Right kidney (tissue), 9 donors: ENCODE measurements at places on chromosomes 1 and 21.

DNA sequence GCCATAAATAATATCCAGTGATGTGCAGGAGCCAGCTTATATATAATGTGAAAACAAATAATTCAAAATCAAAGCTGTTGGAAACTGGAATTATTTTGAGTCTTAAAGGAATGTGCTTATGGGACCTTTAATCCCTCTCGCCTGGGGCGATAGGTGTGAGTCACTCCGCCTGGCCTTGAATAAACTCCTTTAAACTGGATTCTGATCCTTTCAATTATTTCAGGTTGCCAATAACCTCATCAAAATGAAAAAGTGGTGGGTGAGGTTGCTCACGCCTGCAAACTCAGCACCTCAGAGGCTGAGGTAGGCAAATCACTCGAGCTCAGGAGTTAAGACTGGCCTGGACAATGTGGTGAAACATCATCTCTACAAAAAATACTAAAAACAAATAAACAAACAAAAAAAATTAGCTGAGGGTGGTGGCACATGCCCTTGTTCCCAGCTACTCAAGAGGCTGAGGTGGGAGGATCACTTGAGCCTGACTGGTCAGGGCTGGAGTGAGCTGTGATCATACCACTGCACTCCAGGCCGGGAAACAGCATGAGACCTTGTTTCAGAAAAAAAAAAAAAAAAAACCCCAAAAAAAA, 11.4 kb upstream of the SLC2A5 start:
- no peak for DNase-seq

DNA sequence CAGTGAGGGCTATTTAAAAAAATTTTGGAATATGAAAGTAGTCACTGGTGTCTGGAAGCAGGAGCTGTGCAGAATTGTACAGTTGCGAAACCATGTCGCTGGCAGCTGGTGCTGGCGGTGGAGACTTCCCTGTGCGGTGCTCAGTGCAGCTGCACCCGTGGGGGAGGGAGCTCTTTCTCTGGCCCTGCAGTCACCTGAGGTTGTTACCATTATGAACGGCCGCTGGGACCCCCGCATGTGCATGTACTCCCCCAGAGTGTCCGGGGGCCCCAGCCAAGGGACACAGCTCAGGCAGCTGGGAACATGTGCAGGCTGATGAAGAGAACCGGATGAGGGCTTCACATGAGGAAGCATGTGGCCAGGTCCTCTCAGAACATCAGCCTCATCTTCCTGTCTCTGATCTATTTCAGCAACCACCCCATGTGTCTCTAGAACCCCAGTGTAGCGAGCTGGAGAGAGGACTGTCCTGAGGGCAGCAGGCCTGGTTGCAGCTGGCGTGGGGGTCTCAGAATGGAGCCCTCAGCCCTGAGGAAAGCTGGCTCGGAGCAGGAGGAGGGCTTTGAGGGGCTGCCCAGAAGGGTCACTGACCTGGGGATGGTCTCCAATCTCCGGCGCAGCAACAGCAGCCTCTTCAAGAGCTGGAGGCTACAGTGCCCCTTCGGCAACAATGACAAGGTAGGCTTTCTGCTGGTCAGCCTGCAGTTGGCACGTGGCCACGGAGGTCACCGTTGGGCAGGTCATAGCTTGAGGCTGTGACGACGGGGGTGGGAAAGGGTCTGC, at the start of gene TRPM2:
Gene TRPM2, plus strand, starts transcription at position 431 of the 780 bp plus-strand sequence. Its CDS starts 80 bp downstream, at position 511.
- DNase-seq: no peak

GRCh38 chr1:10641976-10642375, 154.5 kb downstream of the CASZ1 start:
- no peak for DNase-seq

DNA sequence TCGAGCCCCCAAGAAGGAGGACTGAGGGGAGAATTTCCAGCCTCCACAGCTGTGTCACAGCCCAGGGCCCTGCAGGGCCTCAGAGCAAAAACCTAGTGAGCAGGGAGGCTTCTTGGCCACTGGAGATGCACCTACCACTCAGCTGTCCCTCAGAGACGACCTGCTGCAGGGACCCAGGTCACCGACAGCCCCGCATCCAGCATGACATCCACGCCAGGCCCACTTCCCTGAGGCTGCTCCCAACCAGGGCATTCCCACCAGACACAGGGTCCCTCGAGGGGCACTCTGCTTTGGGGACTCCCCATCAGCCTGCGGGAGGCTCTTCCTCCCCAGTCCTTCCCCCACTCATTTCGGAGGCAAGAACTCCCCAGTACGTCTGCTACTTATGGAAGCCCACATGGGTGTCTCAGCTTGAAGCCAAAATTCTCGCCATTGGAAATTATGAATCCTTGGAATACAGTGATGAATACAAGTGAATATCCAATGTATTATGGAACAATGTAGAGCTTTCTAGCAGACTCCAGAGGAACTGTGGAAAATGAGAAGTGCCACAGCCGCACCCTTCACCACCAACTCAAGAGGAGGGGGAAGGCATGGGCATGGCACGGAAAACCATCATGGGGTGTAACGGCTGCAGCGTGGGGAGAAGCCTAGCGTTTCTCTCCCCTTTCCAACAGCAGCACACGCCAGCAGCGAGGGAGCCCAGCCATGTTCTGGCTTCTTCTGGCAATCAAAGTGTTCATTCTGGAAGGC, 6.9 kb downstream of the TFF3 start:
- no peak for DNase-seq

DNA sequence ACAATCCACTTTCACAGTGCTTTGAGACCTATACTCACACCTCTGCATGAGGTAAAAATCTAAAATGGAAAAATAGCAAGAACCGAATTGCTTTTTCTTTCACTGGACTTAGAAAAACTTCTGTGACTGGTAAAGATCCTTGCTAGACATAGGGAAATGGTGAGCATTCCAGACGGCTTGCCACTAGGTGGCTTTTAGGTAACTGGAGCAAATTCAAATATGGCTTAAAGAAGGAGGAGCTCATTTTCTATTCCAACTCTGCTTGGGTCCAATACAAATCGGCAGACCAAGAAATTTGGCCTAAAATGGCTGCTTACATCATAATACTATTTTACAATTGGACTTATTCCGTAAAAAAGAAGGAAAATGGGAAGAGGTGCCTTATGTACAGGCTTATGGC, 977.9 kb downstream of the ADGRL2 start:
- DNase-seq: no peak

DNA sequence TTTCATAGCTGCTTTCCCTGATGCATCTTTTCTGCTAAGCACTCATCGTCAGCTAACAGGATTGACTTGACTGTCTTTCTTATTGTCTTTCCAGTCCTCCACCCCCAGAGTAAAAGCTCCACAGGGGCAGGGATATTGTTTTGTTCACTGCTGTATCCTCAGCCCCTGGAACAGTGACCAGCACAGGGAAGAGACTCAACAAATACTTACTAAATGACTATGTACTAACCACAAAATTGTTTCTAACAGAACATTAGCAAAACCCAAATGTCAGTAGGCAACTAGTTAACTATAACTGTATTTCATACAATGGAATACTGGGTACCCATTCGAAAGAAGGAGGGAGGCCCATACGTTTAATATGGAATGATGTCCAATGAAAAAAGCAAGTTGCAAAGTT, 53.0 kb downstream of the BCAR3 start:
- DNase-seq: no peak

DNA sequence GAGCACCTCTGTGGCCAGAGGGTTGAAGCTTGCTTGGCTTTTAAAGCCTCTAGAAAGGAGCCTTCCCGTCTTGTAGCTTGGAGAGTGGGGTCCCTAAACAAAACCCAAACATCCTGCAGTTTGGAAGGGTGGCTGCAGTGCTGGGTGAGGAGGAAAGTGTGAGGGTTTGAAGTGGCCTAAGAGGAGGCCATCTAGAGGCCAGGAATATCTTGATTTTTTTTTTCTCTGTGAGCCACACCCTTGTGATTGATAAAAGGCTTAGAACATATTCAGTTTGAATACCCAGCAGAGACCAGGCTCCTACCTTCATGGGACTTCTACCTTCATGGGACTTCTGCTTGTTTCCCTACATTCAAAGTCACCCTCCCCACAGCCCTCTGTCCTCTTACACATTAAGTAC, 37.3 kb upstream of the PIGV start:
- no peak for DNase-seq

GRCh38 chr21:38982096-38982495, 176.4 kb downstream of the ETS2 start:
- DNase-seq: no peak

DNA sequence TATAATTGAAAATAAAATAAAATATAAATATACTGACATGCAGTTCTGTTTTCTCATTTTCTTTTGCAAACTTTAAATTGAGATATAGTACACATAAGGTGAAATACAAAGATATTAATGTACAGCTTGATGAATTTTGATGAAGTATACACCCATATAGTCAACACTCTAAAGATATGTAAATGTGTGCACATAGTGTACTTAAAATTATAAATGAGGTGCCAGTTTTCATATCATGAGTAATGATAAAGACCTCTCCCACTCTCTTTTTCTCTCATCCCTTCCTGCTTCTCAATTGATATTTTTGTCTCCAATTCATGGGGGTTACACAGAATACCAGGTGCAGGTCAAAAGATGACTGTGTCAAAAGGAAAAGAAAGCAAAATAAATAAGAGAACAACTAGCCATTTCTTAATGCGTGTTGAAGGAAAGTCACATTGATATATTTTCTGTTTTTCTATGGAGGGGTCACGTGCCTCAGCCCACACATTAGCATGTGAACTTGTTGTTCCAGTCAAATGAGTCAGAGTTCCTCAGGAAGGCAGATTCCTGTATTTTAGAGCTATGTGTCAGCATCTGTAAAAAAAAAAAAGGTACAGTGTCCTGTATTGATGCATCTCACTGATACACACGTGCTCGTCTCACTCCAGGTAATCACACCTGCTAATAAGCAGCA, 64.3 kb upstream of the HOOK1 start:
- no peak for DNase-seq

DNA sequence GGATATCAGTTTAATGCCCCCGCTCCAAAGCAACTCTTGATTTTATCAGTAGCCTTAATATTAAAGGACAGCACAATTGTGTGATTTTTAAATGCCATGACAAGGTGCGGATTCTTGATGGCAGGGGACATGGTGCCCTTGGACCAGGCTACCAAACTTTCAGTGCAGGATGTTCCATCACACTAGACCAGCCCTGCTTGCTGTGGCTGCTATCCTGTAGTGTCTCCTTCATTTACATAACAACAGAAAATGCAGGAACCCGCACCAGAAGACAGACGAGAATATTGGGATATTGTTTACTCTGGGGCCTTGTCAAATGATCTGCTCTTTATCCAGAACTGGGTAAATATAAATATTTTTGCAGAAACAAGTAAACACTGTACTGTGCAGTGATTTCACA, 229.3 kb upstream of the PKN2 start:
- no peak for DNase-seq

DNA sequence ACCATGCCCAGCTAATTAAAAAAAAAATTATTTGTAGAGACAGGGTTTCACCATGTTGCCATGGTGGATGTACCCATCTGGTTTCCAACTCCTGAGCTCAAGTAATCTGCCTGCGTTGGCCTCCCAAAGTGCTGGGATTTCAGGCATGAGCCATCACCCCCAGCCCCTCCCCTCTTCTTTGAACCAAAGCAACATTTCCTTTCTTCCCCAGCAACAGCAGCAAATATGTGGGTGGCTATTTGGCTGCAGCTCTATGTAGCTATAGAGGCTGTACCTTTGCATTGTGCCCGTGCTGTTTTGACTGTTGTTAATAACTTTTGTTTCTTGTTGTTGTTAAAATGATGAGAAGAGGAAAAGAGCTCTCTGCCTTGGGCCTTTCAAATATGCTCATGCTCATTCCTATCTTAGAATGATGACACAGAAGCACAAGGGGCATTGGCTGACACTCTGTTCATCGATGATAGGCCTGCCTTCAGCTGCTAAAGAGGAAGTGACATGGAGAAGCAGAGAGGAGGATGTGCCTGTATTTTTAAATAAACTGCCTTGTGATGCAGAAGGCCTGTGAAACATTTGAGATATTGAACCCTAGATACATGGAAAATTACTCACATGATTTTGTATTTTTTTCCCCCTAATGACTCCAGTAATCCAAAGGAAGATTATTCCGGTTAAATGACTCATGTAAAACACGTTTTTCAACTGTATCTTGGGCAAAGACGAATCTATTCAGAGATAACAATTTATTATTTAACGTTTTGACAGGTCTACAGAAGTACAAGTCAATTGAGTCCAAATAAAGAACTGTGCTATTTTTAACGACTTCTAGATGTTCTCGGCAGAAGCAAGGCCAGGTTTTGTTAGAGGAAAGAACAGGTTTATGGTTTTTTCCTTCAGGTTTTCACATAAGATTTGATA, 20.5 kb upstream of the XPR1 start:
- no peak for DNase-seq

DNA sequence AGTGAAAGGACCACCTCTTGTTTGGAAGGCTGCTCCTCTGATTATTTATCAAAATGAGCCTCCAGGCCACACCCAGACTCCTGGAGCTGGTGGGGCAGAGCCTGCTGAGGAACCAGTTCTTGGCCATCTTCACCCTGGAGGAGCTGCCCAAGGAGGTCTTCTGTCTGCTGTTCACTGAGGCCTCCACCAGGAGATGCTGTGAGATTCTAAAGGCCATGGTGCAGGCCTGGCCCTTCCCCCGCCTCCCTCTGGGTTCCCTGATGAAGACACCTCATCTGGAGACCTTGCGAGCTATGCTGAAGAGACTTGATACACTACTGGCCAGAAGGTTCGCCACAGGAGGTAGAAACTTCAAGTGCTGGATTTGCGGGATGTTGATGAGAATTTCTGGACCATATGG, 61.7 kb upstream of the GJA8 start:
- no peak for DNase-seq

DNA sequence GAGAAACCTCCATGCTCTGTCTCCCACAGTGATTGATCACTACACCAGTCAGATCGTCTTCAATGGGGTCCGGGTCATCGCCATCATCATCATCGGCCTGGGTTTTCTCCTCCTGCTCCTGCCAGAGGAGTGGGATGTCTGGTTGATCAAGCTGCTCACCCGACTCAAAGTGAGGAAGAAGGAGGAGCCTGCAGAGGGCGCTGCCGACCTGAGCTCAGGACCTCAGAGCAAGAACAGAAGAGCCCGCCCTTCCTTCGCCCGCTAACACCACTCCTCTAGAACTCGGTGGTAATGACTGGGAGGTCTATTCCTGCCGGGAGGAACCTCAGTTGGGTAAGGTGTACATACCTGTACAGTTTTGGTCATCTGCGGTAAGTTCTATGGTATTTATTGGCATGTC, 50.3 kb upstream of the COA6 start:
- no peak for DNase-seq

- no peak for DNase-seq
Observed at GRCh38 chr1:174322202-174322862, 125.4 kb upstream of the GPR52 start.

DNA sequence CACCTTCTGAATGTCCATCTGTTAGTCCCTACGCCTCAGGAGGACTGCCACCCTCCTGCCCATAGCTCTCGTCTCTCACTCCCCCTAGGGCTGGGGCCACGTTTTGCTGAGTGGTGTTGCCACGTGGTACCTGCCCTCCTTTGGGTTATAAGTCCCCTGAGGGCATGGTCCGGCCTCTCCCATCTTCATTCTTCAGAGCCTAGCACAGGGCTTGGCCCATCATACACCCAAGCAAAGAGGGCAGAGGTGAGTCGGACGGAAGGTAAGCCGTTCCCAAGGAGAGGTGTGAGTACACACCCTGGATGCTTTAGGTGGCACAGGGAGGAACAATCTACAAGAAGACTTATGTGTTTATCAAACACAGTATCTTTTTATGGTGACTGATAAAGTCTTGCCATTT, 10.9 kb downstream of the PADI2 start:
- DNase-seq: no peak
